ENCODE measurements at places on chromosomes 3 and 15.

DNA sequence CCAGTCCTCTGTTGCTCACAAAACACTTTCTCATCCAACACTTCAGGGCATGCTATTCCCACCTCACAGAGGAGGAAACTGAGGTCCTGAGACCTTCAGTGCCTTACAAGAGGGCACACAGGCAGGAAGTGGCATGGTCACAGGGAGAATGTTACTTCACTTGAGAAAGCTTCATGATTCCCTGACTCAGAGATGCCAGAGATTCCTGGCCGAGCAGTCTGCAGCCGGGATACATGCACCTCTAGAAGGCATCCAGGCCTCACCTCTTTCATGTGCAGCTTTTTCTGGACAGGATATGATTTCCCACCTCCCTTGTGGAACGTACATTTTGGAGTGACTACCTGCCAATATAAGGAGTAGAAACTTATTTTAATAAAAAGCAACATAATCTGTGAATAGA lies 2.8 kb upstream of the SST start:
- no peak for DNase-seq

GRCh38 chr3:170751083-170751898 lies 118.7 kb downstream of the RPL22L1 start:
- DNase-seq: no peak

GRCh38 chr3:27590437-27591298 lies 106.5 kb upstream of the SLC4A7 start:
- no peak for DNase-seq

DNA sequence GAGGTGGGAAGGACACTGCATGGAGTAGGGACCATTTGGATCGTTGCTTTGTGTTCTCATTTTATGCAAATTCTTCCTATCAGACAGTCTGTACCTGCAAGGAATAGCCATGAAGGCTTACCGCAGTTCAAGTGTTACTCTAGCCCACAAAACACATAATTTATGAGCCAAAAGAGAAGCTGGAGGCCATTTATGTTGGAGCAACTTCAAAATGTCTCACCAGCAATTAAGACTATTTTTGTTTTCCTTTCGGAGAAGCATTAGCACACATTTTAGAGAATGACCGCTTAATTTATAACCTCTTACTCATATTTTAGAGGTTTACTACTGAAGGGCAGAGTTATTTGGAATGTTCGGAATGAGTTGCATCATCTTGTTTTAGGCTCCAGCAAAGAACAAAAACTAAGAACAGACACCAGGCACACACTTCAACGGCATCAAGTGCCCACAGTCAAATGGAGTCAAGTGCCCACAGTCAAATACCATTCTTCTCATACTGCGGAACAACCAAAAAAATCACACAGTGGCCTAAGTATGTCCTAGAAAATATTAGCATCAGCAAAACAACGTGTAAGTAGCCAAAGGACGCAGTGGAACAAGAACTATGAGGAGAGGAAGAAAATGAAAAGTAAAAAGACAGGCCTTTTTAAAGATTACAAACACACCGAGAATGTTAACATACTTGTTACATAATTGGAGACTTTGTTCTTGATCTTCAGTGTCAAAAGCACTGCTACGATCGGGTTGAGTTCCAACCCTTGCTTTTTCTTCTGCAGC lies 17.5 kb upstream of the GOLGA8J start:
- no peak for DNase-seq

- no peak for DNase-seq
These were observed 21.7 kb upstream of the PPP4R2 start for GRCh38 chr3:72974956-72975355.

DNA sequence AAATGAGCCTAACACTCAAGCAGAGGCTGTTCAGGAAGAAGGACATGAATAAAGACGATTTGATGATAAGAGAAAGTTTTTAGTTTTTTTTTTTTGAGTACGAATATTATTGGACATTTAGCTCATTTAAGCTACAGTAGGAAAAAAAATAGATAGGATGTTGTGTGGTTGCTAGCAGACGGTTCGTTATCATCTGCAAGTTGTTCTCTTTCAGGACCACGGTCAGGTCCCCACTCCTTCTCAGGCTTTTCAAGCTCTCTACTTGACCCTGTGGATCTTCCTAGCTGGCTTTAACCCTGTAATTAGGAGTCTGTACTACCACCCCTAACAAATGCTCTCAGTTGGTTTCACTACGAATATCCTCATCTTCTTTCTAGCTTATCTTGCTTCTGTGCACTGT lies 1.1 kb downstream of the KCNH8 start:
- DNase-seq: no peak

GRCh38 chr3:177561365-177561764 lies 364.1 kb upstream of the TBL1XR1 start:
- DNase-seq: no peak

DNA sequence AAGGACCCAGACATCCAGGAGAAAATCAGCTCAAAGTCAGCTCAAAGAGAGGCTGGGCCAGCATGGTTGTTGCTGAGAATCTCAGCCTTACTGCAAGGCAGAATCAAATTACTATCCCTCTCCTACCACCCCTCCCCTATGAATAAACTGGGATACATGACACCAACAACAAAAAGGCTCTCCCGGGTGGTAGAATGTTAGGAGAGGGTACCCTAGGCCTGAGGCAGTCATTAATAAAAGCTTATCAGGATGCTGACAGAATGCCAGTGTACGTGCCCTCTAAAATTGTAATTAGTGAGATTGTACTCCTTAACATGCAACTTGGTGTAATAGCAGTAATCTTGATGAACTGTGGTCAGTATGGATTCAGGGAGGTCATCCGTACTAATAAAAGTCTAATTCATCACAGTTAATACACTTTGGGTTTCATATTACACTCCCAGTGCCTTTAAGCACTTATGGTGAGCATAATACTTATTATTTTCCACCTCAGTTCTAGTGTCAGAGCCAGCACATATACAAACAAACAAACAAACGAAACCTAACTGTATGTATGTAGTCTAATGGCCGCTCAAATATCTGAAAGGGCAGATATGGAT lies 76.5 kb downstream of the B3GALNT1 start:
- no peak for DNase-seq

- no peak for DNase-seq
These were observed 60.3 kb upstream of the CCNL1 start for GRCh38 chr3:157220211-157220610.

DNA sequence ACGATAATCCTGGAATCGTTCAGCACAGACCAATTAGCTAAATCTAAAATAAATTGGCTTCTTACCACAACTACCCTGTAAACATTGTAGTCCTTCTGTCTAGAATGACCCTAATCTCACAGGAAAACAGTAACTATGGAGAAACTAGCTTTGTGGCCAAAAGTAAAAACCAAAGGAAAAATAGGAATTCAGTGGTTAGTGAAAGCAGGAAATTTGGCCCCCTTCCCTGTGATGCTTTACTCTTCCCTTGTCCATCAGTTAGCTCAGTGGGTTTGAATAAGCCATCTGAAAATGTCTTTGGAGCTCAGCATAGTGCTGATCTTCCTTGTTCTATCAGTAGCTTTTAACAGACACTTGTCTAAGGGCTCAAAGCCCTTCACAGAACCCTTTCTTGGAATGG lies 1.6 kb downstream of the NMD3 start:
- DNase-seq: no peak

DNA sequence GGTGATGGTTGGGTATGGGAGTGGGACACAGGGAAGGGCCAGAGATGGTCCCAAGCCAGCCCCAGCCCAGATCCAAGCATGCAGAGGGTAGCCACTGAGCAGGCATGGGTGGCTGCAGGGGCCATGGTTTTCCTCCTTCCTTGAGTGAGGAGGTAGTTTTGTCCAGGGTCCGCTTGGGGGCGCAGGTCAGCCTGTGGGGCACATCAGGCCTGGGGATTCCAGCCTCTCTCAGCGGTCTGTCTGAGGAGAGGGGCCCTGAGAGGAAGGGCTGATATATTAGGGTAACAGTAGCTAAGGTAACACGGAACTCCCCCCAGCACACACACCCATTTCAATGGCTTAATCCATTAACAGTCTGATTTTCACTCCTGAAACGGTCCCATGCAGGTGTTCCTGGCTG lies 22.7 kb upstream of the LCTL start:
- no peak for DNase-seq

DNA sequence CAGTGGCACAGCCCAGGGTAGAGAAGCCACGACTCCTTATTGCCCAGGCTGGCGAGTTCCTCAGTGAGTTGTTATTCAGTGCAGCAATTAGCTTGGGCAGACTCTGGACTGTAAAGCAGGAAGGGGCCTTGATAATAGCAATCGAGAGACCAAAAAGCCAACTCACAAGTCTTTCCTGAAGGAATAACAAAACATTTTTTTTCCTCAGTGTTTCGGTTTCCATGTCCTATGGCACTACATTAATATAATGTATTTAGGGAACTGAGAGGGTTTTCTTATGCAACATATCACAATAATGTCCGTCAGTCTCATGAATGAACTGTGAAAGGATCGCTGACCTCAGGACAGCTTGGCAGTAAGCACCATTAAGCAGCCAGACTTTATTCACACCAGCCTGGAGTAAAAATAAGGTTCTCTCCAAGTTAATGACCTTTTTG lies 248.9 kb upstream of the TBL1XR1 start:
- DNase-seq: no peak

- no peak for DNase-seq
These were observed 940.9 kb downstream of the OTOL1 start for GRCh38 chr3:162437480-162437879.

DNA sequence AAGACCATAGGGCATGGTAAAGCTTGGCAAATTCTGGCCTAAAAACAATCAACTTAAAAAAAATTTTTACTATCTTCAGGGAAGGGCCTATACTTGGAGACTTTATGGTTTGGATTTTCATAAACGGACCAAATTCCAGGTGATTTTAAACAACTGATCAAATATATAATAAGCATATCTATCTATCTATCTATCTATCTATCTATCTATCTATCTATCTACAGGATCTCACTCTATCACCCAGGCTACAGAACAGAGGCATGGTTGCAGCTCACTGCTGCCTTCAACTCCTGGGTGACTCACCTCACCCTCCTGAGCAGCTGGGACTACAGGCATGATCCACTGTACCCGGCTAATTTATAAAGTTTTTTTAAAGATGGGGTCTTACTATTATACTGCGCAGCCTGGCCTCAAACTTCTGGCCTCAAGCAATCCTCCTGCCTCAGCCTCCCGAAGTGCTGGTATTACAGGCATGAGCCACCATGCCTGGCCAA lies 6.7 kb downstream of the SPPL2A start:
- DNase-seq: no peak

DNA sequence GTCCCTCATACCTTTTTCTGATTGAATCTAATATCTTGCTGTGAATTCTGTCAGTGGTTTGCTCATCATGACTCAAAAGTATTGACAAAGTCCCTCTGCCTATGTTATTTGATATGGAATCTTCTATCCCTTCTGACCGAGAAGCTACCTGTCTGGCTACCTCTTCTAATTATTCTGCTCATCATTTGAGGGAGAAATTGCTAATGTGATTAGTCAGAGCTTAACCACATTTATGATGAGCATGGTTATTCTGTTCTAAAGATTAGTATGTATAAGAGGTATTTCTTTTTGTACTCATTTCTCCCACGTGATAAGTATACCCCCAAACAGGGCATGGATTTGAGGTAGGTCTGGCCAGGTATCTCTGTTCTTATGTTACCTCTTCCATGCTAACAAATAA lies 428.4 kb upstream of the KCNMB2 start:
- no peak for DNase-seq

DNA sequence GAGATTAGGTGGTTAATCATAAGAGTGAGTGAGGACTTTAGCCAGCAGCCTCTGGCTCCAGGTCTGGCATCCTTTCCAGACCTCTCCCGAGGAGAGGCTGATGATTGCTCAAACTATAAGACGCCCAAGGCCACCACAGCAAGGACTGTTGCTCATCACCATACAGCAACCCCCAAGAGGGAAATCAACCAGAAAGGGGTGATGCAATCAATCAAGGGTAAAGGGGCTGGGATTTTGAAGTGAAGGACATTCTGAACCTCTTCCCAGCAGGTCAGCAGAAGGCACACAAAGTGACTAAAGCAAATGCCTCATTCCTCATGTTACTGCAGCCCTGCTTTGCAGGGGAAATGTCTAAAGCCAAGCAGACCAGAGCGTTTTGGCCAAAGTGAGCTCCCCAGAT lies 247.3 kb upstream of the IGF1R start:
- no peak for DNase-seq

- no peak for DNase-seq
These were observed 1.4 kb upstream of the COL8A1 start for GRCh38 chr3:99637016-99637367.

GRCh38 chr3:80492162-80492561 lies 724.4 kb upstream of the ROBO1 start:
- no peak for DNase-seq

DNA sequence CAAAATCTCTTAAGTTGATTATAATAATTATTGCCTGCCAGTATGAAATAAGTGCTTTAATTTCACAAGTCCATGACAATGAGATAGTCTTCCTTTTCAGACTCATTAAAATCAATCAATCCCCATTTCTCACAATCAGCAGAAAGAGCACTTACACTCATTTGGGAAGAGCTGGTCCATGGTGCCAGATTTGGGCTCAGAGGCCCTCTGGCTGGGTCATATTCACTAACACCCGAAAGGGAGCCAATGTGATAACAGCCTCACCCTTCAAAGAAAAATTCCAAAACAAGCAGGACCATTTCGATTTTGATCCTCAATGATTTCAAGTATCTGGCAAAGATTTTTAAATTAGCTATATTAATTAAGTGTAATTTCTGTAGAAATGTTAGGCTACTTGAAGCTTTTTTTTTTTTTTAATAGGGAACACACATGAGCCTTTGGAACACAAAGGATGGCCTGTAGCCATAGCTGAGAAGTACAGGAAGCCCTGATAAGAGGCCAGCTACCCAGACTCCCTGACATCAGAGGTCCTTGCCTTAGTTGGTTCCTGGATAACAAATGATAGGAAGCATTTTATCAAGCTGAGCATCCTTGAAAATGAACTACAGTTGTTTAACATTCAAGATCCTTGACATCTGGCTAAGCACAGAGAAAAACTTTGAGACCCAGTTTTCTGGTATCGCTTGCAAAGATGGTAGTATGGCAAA lies 17.1 kb downstream of the MCF2L2 start:
- DNase-seq: no peak

- no peak for DNase-seq
These were observed 52.8 kb upstream of the FAM98B start for GRCh38 chr15:38401106-38401505.

DNA sequence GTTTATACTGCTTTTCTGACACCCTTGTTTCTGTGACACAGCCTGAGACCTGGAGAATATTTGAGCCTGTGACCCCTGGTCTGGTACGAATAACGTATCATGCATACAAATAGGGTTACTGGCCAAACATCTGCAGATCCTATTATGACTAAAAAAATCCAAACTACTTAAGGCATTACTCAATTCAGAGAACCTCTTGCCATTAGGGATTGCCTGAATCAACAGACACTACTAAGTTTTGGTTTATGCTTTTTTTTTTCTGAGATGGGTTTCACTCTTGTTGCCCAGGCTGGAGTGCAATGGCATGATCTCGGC lies 35.4 kb downstream of the OSBPL10 start:
- no peak for DNase-seq

Data from GM19239 (cell line).